ENCODE measurements at places on chromosomes 16 and 17.

- peak; percentile 28 for DNase-seq
Observed at GRCh38 chr17:40450175-40450574, 6.9 kb downstream of the IGFBP4 start.

DNA sequence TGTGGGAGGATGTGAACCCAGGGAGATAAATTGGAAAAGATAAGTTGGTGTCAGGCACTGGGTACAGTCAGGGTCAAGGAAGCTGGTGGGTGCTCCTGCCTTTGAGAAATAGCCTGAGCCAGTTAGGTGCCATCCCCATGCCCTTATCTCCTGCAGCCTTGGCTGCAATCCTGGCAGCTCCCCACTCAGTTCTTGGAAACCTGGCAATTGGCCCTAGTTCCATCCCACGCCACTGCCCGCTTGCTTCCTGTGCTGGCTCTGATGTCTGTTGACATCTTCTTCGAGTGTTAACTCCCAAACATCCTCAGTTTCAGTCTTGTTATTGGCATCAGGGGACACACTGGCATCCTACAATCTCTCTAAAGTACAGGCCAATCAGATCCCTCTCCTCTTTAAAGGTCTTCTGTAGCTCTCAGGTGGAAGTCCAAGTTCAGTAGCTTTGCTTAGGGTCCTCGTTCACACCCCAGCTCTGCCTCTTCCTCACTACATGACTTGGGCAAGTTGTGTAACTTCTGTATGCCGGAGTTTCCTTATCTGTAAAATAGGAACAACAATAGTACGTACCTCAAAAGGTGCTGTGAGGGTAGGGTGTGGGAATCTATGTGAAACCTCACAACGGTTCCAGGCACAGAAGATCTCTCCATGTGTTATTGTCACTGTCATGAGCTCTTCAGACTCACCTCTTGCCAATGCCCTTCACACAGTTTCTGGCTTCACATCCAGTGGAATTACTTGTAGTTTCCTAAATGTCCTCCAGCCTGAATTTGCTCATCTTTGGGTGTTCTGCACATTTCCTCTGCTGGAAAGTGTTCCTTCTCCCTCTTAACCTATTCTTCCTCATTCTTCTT is 13.5 kb upstream of the PRKAR1A start:
- no peak for DNase-seq

GRCh38 chr16:47947723-47948122 is 208.1 kb downstream of the ABCC12 start:
- DNase-seq, result no peak

GRCh38 chr17:81537343-81537855 is 9.2 kb downstream of the FSCN2 start:
- no peak for DNase-seq

DNA sequence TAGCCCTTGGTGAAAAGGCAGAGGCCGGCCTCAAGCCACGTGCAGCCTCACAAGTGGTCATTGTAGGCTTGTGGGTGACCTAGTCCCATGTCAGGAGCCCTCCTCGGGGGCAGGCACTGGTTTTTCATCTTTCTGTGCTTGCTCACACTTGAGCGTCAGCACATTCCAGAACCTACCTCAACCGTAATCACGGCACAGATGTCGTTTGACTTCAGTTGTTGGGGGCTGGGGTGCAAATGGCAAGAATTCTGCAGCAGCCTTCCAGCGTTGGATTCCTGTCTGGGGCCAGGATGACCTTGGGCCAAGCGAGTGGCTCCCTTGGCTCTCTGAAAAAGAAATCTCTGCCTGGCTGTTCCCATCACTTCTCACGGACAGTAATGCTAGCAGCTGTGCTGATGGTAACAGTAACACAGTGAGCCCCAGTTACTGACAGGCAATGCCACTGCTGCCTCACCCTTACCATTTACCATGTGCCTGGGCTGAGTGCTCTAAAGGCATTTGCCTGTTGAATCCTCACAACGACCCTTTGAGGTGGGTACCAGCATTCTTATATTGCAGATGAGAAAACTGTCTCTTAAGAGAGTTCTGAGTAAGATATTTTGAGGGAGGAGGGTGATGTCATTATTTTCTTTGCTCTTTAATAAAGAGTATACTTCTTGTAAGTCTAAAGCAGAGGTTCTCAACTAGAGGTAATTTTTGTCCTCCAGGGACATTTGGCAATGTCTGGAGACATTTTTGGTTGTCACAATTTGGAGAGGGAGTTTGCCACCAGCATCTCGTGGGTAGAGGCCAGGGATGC is 46.5 kb downstream of the KSR1 start:
- DNase-seq, result no peak

DNA sequence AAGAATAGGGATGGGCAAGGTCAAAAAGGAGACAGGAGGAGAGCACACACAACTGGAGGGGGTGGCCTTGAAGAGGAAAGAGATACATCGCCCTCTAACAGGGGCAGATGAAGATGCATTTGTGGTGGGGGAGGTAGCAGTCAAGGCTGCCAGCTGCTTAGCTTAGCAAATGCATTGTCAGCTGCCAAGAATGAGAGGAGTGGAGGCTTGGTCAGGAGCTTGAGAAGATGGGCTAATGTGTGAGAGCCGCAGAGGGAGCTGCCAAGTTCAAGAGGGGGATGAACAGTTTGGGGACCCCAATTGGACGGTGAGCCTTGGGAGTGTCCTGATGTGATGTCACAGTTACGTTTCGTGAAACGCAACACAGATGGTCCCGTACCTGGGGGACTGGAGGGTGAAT is 28.9 kb upstream of the GNA13 start:
- DNase-seq, result no peak

DNA sequence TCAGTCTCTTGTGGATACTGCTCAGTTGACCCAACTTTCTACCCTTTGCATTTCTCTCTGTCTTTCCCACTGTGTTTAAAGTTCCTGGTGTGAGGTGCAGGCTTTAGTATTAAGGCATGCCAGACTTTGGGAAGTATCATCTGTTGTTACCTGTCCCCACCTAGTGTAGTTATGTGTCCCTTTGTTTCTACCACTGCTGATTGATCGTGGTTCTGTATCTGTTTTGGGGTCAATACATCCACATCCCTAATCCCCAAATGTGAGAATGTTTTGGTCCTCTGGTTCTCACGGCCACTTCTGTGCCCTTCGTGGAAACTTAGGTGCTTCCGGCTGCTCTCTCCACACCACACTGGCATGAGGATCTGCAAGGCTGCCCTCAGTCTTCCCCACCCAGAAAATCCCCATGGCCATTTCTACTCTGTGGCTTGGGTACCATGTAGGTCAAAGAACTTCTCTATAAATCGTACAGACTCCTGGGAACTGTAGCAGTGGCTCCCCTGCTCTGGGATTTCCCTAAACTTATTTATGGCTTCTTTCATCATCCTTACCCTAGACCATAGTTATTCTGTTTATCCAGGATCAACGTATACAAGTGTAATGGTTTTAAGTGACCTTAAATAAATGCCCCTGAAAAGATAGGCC is 443.2 kb downstream of the XYLT1 start:
- no peak for DNase-seq

- DNase-seq, result no peak
Observed at GRCh38 chr17:40922239-40922638, 15.2 kb downstream of the KRT23 start.

DNA sequence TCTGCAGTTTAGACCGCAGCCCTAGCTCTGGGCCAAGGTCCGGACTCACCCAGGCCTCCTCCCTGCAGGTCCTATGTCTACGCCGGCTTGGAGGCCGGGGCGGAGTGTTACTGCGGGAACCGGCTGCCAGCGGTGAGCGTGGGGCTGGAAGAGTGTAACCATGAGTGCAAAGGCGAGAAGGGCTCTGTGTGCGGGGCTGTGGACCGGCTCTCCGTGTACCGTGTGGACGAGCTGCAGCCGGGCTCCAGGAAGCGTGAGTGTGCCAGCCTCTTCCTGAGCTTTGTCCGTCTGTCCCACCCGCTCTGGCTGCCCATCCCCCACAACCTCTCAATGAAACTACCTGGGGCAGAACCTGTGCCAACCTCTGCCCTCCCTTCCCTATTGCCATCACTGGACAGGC is 20.1 kb downstream of the WSCD1 start:
- no peak for DNase-seq

DNA sequence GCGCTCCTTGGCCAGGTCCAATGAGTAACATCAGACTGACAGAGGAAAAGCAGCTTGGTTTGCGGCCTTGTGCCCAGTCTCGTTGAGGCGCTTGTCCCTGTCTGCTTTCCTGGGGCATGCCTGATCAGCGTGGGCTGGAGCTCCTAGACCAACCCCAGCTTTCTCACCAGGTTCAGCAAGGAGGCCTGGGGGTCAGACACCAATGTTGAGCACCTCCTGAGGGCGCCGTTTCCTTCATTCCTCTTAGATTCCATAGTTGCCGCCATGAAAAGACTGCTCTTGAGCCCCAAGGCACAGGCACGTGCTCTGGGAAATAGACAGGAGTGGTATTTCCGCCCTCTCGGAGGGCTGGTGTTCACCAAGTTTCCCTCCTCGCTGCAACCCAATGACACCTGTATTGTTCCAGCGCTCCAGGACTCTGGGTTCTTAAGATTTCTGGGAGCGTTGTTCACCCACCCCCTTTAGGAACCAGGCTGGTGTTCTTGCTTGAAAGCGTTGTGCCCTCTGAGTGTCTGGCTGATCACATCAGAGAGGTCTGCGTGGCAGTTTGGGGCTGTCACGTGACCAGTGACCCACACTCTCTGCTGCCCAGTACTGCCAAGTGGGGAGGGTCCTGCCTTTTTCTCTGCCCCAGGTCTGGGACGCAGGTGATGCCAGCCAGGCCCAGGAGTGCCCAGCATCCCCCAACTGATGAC is 18.0 kb downstream of the KCTD2 start:
- no peak for DNase-seq

GRCh38 chr16:65572156-65572555 is 450.3 kb upstream of the CDH11 start:
- DNase-seq, result no peak

DNA sequence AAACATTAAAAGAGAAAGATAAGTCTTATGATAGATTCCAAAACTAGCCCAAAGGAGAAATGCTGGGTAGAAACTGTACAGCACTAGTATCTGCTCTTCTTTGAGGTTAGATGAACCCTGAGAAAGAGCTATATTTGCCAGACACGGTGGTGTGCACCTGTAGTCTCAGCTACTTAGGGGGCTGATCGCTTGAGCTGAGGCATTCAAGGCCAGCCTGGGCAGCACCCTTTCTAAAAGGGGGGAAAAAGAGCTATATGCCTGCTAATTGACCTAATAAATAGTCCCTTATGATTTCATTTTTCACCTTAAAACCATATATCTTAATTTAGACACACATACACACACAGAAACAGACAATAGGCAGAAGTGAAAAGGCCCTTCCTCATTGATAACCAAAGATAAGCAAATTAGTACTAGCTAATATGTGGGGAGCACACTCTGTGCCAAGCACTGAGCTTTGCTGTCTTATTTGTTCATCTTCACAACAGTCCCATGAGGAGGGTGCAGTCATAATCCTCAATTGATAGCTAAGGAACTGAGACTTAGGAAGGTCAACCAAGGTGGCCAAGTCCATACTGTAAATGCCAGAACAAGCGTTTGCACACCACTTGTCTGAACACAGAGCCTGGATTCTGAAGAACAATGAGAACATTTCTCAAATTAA is 56.6 kb upstream of the NLK start:
- DNase-seq, result no peak

DNA sequence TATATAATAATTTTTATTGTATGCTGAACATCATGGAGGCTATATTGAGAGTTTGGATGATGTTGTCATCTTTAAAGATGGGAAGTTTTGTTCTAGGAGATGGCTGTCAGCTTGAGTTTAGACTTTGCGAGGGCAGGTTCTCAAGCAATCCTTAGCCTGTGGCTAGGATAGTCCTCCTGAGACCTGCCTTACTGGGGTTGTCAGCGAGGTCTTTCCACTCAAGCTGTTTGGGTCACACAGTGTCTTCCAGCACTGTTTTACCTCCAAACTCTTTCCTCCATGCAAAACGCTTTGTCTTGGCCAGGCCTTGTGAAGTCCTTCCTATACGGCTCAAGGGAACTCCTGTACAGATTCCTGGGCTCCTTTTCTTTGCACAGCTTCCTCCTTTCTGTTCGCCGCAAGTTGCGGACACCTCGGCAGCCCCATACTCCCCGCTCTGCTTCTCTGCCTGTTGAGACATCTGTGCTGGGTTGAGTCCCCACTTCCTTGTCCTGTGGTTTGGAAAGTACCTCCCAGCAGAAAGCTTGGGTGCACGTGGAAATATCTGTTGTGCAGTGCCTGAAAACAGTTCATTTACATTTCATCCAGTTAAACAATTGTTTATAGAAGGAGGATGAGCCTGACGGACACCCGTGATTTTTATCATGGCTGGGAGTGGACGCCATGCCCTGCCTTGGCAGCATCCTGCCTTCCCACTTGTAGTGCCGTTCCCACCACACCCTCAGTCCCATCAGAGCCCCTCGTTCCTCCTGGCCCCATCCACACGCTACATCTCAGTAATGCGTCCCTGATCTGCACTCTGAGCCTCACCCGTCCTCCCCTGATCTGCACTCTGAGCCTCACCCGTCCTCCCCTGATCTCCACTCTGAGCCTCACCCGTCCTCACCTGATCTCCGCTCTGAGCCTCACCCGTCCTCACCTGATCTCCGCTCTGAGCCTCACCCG is 55.0 kb upstream of the CBFA2T3 start:
- peak; percentile 41 for DNase-seq

- DNase-seq, result no peak
Observed at GRCh38 chr16:85543536-85543935, 69.6 kb upstream of the GSE1 start.

DNA sequence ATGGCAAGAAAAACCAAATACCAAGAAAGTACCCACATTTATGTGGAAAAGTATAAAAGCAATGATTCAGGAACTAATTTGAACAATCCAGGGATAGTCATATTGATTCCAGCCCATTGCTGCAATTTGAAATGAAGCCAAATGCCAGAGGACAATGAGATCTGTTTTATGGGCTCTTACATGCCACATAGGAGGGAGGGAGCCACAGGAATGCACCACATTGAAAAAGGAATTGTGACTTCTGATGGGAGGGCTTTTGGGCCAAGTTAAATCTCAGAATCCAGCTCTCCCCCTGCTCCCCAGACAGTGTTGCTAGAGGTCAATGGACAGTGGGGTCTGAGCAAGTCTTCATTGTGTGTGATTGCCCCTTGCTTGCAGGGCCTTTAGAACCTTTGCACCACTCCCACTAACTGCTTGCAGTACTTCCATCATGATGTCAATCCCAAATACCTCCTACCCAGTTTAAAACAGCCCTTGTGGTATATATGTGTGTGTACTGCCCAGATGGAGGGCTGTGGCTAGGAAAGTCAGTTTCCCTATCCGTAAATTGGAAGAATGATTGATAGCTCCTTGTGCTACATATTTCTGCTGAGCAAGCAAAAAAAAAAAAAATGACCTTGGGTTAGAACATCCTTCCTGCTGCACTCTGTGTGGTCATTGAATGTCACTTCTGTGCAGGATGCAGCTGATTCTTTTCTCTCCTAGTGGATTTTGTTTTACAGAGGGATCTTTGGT is 406.8 kb downstream of the UTP18 start:
- DNase-seq, result no peak

DNA sequence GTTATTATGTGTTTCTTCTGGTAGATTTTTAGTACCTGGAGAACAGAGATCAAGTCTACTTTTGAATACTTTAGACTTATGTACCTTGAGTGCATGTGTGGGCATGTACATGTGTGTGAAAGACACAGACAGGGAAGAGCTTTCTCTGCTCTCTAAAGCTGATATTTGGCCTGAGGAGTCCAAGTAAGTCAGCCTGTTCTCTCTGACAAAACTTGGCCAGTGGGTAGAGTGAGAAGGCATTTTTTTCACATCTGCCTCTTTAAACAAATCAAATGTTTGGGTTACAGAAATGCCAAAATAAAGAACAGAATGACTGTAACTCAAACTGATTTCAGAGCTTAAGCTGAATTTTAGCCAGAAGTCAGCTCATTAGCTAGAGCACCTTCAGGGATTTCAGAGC is 309.7 kb upstream of the DYNLRB2 start:
- no peak for DNase-seq
